ENCODE measurements at places on chromosomes 1 and 21. TPM values are rescaled to one million over a fixed set of nuclear protein-coding genes. Genes with fewer than 3 reads are reported as not detected.

The CHRM3 gene
- total RNA-seq, result not detected

- peaks cover 14% of the 10 kb centered on the region for H3K27me3 ChIP-seq
- peak overlapping the region; percentile 43 for H3K4me3 ChIP-seq
- H3K27ac ChIP-seq, result peak overlapping the region; percentile 83
- H3K36me3 ChIP-seq, result peaks cover 7% of the 10 kb centered on the region
- peak; percentile 88 for DNase-seq
Measured at GRCh38 chr1:172818841-172819527, 160.1 kb downstream of the FASLG start.

The CRNN gene
- total RNA-seq, result not detected

DNA sequence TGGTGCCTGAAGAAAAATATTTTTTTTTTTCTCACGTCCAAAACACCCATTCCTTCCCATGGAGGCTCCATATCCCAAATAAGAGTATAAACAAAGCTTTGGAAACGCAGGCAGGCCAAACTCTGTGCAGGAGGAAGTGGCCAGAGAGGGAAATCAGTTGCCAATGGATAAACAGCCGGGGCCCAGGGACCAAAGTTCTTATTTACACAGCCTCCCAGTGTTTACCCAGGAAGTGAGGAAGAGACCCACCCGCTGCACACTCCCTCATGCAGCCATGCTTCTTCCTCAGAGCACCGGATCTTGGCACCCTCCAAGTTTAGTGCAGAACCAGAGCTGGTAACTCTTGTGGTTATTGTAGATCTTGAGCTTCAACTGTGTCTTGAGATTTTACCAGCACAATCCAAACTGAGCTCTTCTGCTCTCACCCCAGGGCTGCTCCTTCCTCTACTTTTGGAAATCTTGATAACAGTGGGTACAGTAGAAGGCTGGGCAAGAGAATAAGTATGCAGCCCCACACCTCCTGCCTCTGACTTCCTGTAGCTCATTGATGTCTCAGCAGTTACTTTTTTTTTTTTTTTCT, 14.2 kb downstream of the MARCKSL1 start:
- peaks cover 40% of the 10 kb centered on the region for H3K4me1 ChIP-seq
- DNase-seq, result peak; percentile 32
- peaks cover 46% of the 10 kb centered on the region for H3K36me3 ChIP-seq
- H3K4me3 ChIP-seq, result peak overlapping the region; percentile 0

GRCh38 chr1:55888685-55889317, 673.6 kb upstream of the USP24 start:
- H3K4me3 ChIP-seq, result no peak overlapping the region
- peaks cover 2% of the 10 kb centered on the region for H3K36me3 ChIP-seq
- H3K4me1 ChIP-seq, result no peaks in the 10 kb centered on the region
- no peak overlapping the region for H3K27ac ChIP-seq
- H3K27me3 ChIP-seq, result peaks cover 2% of the 10 kb centered on the region
- DNase-seq, result no peak

The GBP6 gene
- 0.61 TPM for total RNA-seq

The CALML6 gene
- total RNA-seq, result 0.76 TPM

GRCh38 chr1:107139833-107140702, 771 bp upstream of the NTNG1 start:
- H3K4me1 ChIP-seq, result peaks cover 23% of the 10 kb centered on the region
- peak overlapping the region; percentile 73 for H3K4me3 ChIP-seq
- no peaks in the 10 kb centered on the region for H3K36me3 ChIP-seq

DNA sequence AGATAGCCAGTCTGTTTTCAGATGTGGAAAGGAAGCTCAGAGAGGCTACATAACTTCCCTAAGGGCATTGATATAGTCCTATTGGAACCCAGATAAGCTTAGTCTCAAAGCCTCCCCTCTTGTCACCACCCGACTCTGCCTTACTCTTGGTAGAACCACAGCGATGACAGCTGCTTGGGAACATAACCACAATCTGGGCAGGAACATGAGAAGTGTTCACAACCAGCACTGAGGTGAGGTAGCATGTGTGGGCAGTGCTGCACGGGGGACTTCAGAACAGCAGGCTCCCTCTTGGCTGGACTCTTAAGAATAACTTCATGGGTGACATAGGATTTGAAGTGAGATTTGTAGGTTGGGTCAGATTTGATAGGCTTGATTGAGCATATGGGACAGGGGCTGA, 9.3 kb upstream of the S100A10 start:
- H3K4me1 ChIP-seq, result peaks cover 10% of the 10 kb centered on the region
- no peak overlapping the region for H3K4me3 ChIP-seq
- H3K27ac ChIP-seq, result no peak overlapping the region
- H3K36me3 ChIP-seq, result no peaks in the 10 kb centered on the region

The SLFNL1 gene
- 0.25 TPM for total RNA-seq

The TSPAN2 gene
- 0.74 TPM for total RNA-seq

DNA sequence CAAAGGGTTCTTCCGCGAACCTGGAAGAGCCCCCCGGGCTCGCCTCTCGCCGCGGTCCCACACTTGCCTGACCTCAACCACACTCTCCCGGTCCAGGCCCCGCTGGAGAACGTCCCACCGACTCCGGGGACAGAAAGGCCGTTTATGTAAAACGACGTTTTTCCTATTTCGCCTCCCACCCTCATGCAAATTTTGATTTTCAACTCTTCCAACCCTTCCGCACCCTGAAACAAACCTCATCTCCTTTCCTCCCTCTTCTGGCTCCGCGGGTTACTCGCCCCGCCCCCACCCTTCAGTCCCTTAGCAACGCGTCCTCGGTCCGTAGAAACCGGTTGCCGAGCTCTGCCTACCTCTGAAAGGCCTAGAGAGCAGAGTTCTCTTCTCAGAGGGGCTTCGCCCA, at the start of gene C1orf141:
TSS of gene C1orf141 (minus strand) at position 276 of the 400 bp plus-strand sequence. CDS start 7,730 bp downstream, outside the sequence.
- H3K27me3 ChIP-seq, result peaks cover 4% of the 10 kb centered on the region
- no peak within 1 kb of the TSS for H3K27ac ChIP-seq
- peaks cover 8% of the 10 kb centered on the region for H3K4me1 ChIP-seq

DNA sequence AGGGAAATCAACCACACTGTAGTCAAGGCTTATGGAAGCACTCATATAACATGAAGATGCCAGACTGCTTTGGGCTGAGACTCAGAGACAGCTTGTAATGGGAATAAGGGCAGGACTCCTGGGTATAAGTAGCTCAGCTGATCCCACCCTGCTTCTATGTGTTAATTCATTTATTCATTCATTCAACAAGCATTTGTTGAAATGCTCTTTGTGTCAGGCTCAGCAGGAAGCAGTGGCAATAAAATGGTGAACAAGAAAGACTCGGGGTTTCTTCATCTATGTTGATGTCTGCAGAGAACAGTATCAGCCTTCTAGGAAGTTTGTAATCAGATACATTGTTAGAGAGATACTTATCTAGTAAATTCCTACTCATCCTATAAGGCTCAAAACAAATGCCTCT, 145.5 kb upstream of the DMRTA2 start:
- H3K4me3 ChIP-seq, result no peak overlapping the region
- no peaks in the 10 kb centered on the region for H3K4me1 ChIP-seq
- H3K36me3 ChIP-seq, result peaks cover 11% of the 10 kb centered on the region
- H3K27me3 ChIP-seq, result no peaks in the 10 kb centered on the region

GRCh38 chr1:43536196-43536863, 5.6 kb downstream of the PTPRF start:
- peaks cover 2% of the 10 kb centered on the region for H3K36me3 ChIP-seq
- H3K4me1 ChIP-seq, result peaks cover 13% of the 10 kb centered on the region
- no peak overlapping the region for H3K4me3 ChIP-seq
- peaks cover 14% of the 10 kb centered on the region for H3K27me3 ChIP-seq

The TMEM240 gene
- total RNA-seq, result 0.74 TPM

DNA sequence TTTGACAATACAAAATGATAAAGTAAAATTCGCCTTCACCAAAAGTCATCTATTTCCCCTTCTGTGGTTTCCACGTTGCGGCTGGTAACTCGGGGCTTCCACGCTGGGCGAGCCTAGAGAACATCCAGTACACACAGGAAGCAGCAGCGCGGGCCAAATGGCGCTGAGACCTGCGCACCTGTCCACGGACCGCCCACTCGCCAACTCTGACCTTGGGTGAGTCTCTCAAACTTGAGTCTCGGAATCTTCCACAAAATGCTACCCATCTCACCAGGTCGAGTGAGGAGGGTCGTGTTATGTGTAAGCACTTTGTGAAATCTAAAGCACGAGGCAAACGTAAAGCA, 820 bp upstream of the TTF2 start:
- no peak overlapping the region for H3K27ac ChIP-seq
- peak; percentile 91 for DNase-seq
- H3K27me3 ChIP-seq, result no peaks in the 10 kb centered on the region
- no peak overlapping the region for H3K4me3 ChIP-seq
- peaks cover 45% of the 10 kb centered on the region for H3K4me1 ChIP-seq

GRCh38 chr1:151048645-151049032, 1.1 kb downstream of the C1orf56 start:
- peaks cover 32% of the 10 kb centered on the region for H3K36me3 ChIP-seq
- H3K4me1 ChIP-seq, result peaks cover 50% of the 10 kb centered on the region
- peak overlapping the region; percentile 83 for H3K4me3 ChIP-seq
- peak overlapping the region; percentile 82 for H3K27ac ChIP-seq
- no peaks in the 10 kb centered on the region for H3K27me3 ChIP-seq

- no peaks in the 10 kb centered on the region for H3K4me1 ChIP-seq
- H3K27me3 ChIP-seq, result no peaks in the 10 kb centered on the region
- H3K4me3 ChIP-seq, result no peak overlapping the region
- no peak overlapping the region for H3K27ac ChIP-seq
- no peak for DNase-seq
- peaks cover 21% of the 10 kb centered on the region for H3K36me3 ChIP-seq
Measured at GRCh38 chr1:243550276-243550675, 294.4 kb downstream of the SDCCAG8 start.

- H3K27me3 ChIP-seq, result peaks cover 29% of the 10 kb centered on the region
- peaks cover 10% of the 10 kb centered on the region for H3K4me1 ChIP-seq
- DNase-seq, result no peak
- H3K4me3 ChIP-seq, result no peak overlapping the region
Measured at GRCh38 chr1:164561007-164561406, 2.0 kb downstream of the PBX1 start.
